ENCODE measurements at places on chromosomes 3 and 15.

- no peak for DNase-seq
Measured at GRCh38 chr3:152374262-152374990, 105.7 kb downstream of the MBNL1 start.

GRCh38 chr3:132435911-132436425 is 18.7 kb downstream of the DNAJC13 start:
- DNase-seq, result peak; percentile 60

GRCh38 chr3:177471733-177472480 is 274.6 kb upstream of the TBL1XR1 start:
- DNase-seq, result no peak

- DNase-seq, result no peak
Measured at GRCh38 chr15:53115563-53115962, 325.4 kb upstream of the ONECUT1 start.

- no peak for DNase-seq
Measured at GRCh38 chr15:36558921-36559320, 20.5 kb upstream of the CDIN1 start.

DNA sequence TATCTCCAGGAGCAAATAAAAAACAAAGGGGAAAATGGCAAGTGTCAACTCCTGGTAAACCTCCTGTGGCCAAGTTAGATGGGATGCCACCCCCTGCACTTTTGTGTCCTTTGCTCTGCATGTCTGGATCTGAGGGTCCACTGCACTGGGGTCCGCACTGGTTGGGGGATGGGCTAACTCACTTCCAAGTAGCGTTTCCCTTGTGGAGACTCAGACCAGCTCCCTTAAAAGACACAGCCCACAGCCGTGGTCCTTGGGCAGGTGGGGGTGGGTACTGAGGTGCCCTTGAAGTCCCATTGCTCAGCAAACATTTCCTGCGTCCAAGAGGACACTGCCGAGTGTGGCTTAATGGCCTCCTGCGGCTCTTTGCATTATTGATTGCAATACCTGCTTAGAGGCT is 188.2 kb downstream of the MEGF11 start:
- DNase-seq, result no peak

DNA sequence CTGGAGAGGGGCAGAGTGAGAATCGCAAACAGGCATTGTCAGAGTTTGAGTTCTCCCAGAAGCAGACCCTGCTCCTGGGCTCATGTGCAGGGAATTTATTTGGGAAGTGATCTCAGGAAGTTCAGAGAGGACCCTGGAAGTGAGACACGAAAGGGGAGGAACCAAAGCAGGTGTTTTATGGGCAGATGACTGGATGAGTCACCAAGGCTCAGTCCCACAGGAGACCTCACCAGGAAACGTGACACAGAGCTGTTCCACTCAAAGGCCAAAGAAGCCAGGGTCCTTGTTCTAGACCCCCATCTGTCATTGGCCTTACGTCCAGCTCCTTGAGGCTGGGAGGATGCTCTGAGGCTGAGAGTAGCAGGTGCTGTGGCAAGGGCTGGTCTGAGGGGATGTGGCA is 43.4 kb upstream of the SEC22A start:
- DNase-seq, result no peak

GRCh38 chr3:140954576-140954975 is 12.9 kb downstream of the SLC25A36 start:
- DNase-seq, result no peak

DNA sequence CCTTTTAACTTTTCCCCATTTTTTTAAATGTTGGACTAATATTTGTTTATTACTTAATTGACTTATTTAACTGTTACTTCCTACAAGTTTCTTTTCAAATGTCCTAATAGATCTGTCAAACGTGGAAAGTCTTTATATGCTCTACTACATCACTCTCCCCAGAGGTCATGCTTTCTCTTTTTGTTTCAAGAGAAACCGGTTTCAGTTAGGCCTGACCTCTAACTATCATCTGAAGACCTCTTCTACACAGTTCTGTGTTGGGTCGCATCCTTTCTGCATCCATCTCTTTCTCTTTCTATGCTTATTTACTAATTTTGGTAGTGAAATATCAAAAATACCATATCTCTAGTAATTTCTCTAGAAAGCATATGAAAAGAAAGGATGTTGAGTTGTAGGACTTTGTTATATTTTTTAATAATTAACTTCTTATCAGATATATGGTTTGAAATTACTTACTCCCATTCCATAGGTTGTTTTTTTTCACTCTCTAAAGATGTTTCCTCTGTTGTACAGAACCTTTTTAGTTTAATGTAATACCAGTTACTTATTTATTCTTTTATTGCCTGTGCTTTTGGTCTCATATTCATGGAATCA is 781.2 kb upstream of the ARPP21 start:
- DNase-seq, result no peak

GRCh38 chr3:180265551-180265950 is 228.8 kb upstream of the PEX5L start:
- peak; percentile 1 for DNase-seq

GRCh38 chr15:75192307-75192706 is 9.4 kb upstream of the C15orf39 start:
- no peak for DNase-seq

- DNase-seq, result peak; percentile 79
Measured at GRCh38 chr3:170563712-170564423, 22.0 kb downstream of the SLC7A14 start.

DNA sequence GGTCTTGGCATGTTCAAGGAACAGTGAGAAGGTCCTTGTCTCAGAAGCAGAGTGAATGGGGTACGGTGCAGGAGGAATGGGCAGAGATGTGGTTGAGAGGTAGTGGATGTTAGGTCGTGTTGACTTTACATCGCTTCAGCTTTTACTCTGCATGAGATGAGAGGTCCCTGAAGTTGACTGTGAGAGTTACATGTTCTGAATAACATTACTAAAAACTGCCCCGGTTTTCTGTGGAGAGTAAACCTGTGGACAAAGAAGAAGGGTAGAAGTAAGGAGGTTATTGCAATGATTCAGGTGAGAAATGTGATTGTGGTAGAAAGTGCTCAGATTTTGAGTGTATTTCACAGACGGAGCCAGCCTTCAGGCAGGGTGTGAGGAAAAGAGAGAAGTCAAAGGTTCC is 105.6 kb downstream of the ARNT2 start:
- DNase-seq, result no peak

GRCh38 chr3:43766672-43767465 is 76.1 kb downstream of the ABHD5 start:
- DNase-seq, result peak; percentile 46

- no peak for DNase-seq
Measured at GRCh38 chr3:182948305-182948704, 32.0 kb downstream of the DCUN1D1 start.

GRCh38 chr3:31465999-31466398 is 66.7 kb upstream of the STT3B start:
- peak; percentile 26 for DNase-seq

GRCh38 chr3:58231666-58232065 is 5.9 kb upstream of the ABHD6 start:
- no peak for DNase-seq

DNA sequence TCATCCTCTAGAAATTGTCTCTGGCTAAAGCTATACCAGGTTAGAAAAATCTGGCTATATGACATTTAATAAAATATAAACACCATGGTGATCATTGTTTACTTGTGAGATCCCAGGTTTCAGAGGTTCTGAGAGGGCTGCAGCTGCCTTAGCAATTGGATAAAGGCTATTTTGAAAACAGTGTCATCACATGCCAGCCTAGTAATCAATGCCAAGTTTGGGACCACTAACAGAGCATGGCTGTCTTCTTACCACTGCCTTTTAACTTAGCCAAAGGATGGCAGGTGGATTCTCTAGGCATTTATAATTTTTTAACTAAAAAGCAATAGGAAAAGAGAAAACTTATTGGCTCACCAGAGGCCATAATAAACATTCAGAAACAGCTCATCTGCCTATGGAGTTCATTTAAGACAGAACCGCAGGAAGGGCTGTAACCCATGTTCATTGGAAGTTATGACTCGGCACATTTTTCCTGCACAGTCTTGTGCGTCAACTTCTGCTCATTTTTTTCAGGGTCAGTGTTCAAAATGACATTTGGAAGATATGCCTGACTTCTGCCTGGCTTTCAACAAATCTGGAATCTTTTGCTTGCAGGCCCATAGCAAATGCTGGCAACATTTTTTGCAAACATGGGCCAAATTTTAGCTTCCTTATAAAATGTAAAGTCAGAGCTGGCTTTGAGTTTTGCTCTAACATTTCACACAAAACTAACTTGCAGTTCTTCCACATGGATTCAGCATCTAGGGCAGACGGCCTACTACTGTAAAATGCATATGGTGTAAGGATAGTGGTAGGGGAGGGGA is 476.0 kb upstream of the TBL1XR1 start:
- DNase-seq, result peak; percentile 97

DNA sequence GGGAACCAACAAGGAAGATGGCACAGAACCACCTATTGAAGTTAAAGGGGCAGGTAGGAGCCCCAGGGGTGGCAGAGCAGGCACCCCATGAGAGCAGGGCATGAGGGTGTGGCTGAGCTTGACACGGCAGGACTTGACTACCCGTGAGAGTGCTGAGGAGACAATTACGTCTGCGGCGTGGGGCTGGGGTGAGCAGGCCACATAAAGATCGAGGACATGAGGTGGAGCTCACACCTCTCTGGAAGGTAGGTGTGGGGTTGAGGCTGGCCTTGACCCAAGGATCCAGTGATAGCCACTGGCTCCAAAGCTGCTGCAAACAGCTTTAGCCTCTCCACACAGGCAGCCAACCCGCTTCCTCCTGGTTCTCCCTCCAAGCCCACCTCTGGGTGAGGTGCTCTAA is 64.5 kb downstream of the PCSK6 start:
- no peak for DNase-seq

DNA sequence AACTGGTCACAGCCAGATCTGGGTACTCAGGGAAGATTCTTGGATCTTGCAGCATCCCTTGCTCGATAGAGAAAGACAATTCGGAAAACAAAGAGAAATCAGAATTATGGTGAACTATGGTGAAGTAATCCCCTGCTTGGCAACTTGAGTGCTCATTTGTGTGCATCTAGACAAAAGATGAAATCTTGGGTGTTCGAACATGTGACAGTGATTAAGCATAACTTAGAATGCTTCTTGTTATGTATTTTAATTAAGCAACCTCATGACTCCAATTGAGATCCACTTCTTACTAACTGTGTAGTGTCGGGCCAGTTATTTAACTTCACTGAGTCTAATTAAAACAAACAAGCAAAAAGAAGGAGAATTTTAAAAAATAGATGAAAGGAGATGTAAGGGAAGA is 56.5 kb downstream of the ZNF385D start:
- DNase-seq, result no peak

DNA sequence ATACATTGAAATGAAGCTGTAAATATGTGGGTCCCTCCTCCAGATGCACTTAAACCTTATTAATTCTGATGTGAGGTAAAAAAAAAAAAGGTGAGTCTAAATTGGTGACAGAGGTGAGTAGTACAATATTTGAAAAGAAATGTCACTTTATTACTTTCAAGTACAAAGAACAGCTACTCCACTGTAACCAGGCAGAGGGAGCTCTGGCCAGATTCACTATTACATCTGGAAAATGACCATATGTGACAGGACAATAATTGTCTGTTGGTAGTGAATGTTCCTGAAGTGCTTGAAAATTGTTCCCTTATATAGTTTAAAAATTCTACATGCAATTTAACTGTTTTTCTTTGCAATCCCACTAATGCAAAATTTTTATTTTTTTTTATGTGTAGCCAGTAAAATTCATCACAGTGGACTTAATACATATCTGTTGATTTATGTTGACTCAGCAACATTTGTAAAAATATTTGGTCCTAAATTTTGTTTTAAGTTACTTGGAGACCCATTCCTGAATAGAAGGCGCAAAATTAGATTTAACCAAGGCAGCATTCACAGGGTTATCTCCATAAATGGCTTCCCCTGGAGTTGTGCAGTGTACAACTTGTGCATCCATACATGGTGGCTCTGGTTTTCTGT is 231.9 kb upstream of the TBC1D5 start:
- DNase-seq, result peak; percentile 21

DNA sequence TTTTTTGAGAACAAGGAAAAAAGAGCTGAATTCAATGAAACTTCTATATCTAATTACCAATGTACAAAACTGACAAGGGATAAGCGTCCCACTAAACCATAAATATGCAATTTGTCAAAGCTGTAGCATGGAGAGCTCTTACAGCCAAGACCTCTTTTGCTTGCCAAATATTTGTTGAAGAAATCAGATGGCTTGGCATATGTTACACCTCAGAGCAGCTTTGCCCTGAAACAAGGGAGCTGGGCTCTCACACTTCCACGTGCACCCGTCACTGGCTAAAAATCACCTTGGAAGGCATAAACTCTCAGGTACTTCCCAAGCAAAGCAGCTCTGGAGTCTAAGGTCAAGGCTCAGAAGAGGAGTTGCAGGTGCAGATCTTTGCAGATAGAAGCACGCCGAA is 324.7 kb upstream of the SLCO3A1 start:
- no peak for DNase-seq

GRCh38 chr15:67142767-67143100 is 77.3 kb downstream of the SMAD3 start:
- peak; percentile 80 for DNase-seq

DNA sequence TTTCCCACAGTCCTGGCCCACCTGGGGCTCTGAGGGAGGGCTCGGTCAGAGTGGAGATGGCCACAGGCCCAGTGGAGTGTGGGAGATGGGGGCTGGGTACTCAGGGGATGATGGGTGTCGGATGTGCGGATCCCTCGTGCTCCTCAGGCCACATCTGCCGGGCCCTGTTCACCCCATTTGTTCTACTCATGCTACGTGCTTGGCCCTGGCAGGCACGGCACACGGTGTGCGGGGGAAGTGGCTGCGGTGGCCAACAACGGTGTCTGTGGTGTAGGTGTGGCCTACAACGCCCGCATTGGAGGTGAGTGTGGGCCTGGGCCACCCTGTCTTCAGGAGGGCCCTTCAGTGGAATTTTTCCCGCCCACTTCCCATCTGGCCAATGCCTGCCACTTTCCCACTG is 7.0 kb upstream of the FES start:
- DNase-seq, result no peak
